ENCODE measurements at places on chromosomes 11 and 22.

DNA sequence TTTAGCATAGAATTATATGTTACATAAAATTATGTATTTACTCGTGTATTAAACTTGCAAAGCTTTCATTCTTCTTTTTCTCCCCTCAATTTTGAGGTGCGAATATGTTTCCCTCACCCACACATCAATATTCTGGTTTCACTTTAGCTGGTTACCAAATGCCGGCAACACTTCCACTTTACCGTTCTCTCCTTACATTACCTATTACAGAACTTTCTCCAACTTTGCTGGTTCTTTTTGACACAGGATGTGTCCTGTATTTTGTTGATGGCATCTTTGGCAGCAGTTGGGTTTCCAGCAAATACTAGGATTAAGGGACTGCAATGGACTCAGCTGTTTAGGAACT, 84.9 kb downstream of the PRR5L start:
- no peak for DNase-seq

GRCh38 chr22:25120761-25121212, 78.9 kb upstream of the CRYBB3 start:
- DNase-seq = no peak

GRCh38 chr11:83865636-83866461, 579.7 kb upstream of the CCDC90B start:
- no peak for DNase-seq

GRCh38 chr22:46572911-46573780, 35.7 kb upstream of the CELSR1 start:
- DNase-seq = no peak

- no peak for DNase-seq
Observed at GRCh38 chr11:46075928-46076327, 45.3 kb downstream of the PHF21A start.
